ENCODE measurements at places on chromosomes 5 and 9.

- DNase-seq = no peak
Measured at GRCh38 chr9:17802249-17802857, 223.5 kb downstream of the SH3GL2 start.

DNA sequence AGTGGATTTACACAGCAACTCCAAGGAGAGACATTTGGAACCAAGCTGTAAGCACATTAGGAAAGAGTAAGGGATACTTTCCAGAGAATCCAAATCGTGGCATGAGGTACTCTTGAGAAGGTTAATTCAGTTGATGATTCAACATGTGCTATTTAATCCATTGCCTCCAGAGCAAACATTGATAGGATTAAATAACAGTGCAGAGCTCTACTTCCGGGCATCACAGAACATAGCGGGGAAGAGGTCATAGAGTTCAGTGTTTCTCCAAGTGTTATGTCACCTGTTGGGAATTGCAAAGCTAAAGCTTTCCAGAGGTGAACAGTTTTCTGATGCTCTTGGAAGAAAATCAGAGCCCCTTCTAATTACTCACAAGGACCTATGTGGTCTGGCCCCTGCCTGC is 127.5 kb downstream of the PPP2R2B start:
- DNase-seq = no peak

DNA sequence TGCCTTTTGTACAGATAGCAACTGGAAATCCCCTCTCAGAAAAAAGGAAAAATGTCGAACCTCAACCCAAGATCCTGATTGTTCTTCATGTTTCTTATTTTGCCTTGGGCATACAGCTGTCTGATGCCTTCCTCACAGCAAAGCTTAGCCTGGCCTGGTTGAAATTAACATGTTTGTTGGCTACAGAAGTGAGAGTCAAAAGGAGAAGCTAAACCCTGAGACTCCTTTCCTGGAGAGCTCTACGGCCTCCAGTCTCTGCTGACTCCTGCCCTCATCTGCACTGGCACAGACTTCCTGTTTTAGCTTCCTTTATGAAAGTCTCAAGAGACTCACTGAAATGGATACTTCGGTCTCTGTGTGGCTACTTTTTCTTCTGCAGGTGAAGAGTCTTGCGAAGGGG is 186.7 kb downstream of the PARP8 start:
- DNase-seq = no peak

- no peak for DNase-seq
Measured at GRCh38 chr9:127989094-127989493, 8.3 kb upstream of the EEIG1 start.

GRCh38 chr9:136769710-136770191 is 5.4 kb upstream of the LCN15 start:
- peak; percentile 72 for DNase-seq

- DNase-seq = no peak
Measured at GRCh38 chr5:58411372-58411771, 48.5 kb downstream of the PLK2 start.

DNA sequence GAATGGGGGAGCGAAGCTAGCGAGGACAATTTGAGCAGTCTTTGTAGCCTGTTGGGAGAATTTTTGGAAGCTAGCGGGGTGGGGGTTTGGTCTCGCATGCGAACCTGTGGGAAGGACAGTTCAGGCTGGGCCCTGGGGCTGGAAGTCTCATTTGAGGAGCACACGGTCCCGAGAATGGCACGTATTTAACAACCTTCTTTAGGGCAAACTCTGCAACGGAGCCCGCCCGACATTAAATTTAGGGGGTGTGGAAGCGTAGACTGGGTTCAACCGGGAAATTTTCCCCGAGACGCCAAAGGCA is 35.2 kb upstream of the NFIB start:
- no peak for DNase-seq

Data from activated naive CD8-positive, alpha-beta T cell treated with anti-CD3 and anti-CD28 coated beads, Interleukin-2, amount 50 U/mL, for 24 hours (primary cell).